GM03348 (cell line): ENCODE measurements at places on chromosomes 5 and 9.

GRCh38 chr5:19855031-19855430, 133.0 kb downstream of the CDH18 start:
- no peak for DNase-seq

GRCh38 chr9:100590481-100590880, 12.6 kb downstream of the CAVIN4 start:
- peak; percentile 46 for DNase-seq

DNA sequence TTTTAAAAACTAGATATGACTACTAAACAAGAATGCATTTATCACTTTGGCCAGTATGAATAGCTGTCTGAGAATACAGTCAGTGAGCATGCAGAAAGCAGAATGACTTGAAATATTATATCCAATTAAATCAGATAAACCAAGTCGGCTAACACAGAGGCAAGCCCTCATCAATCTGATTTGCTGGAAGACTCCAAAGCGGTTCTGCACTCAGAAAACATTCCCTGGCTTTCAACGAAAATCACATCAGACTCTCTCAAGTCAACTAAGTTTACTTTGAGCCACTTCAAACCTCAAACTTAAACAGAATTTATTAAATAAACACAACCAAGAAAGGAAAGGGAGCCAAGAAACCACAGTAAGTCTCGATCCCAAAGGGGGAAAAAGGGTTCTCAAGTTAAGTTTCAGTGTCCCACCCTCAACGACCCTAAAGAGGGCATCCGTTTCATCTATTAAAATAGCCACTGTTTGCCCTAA, 1.4 kb downstream of the MYO10 start:
- DNase-seq = peak; percentile 24

DNA sequence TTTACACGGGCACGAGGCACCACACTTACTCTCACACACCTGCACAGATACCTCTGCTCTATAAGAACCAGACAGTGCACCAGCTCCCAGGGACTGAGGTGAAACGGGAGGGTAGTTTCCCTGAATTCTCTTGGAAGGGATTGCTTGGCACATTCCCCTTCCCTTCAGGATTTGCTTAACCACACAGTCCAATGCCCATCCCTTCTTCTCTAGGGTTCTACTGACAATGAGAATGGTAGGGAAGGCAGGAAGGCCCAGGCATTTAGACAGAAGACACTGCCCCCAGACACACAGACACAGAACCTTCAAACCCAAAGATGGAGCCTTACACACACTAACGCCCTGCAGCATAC, 704 bp upstream of the LHX6 start:
- DNase-seq = no peak

GRCh38 chr5:24591426-24591825, 53.4 kb downstream of the CDH10 start:
- DNase-seq = no peak

DNA sequence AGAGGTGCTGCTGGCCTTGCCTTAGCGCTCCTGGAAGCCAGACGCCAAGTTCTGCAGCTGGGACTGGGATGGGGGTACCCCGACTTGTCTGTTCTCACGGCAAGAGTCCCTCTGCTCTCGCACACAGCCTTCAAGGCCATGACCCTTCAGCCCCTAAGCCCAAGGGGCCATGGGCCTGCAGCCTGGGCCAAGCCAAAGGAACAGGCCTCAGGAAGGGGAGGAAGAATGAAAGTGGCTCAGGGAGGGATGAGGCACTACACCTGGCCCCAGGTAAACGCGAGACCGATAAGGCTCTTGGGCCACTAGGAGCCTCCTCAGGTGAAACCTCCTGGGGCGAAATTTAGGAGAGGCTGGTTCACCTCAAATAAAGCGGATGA, 3.9 kb downstream of the EBF1 start:
- no peak for DNase-seq
